ENCODE measurements at places on chromosomes 13 and 19.

DNA sequence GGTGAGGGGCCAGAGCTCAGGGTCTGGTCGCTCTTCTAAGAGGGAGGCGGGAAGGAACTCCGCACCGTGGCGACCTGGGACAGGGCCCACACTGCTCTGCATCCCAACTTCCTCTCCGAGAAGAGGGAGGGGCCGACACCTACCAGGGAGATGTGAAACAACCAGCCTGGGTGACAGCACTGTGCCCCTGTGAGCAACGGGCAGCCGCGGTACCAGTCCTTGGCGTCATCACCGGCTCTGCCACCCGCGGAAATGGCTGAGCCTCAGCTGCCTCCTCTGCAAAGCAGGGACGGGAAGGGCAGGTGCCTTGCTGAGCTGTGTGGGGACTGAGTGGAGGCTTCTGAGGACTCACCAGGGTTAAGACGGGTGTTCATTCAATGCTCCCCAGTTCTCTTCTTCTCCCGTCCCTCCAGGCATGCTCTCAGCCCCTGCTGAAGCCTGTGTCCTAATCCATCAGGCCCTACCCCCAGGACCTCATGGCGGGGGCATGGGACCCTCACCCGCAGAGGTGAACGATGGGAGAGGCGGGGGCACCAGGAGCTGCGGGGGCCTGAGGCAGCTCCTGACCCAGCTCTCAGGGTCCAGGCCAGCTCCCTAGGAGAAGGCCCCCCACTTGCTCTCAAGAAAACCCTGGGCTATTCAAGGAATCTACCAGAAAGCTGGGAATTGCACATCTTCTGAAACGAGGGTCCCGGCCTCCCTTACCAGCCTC is 9.3 kb downstream of the ZNF787 start:
- no peak for DNase-seq

GRCh38 chr13:33058776-33059327 is 42.6 kb downstream of the KL start:
- DNase-seq: no peak

GRCh38 chr13:87302931-87303330 is 368.2 kb upstream of the SLITRK5 start:
- no peak for DNase-seq

DNA sequence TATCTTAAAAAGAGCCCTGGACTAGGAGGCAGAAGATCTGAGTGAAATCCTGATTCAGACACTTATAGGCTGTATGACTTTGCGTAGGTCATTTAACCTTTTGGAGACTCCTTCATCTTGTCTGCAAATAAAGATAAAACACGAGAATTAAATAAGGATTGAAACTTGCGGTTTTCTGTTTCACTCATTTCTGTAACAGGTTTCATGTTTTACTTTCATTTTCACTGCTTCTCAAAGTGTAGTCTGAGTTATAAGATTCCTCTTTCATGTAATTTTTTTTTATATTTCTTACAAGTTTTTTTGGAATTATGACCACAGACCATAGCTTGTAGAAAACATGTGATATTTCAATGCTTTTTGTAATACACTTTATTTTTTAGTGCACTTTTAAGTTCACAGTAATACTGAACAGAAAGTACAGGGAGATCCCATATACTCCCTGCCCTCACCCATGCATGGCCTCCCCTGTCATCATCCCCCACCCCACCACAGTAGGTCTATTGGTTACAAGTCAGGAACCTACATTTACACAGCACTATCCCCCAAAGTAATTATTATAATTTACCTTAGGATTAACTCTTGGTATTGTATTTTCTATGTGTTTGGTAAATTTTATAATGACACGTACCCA is 174.6 kb downstream of the ITGBL1 start:
- no peak for DNase-seq

DNA sequence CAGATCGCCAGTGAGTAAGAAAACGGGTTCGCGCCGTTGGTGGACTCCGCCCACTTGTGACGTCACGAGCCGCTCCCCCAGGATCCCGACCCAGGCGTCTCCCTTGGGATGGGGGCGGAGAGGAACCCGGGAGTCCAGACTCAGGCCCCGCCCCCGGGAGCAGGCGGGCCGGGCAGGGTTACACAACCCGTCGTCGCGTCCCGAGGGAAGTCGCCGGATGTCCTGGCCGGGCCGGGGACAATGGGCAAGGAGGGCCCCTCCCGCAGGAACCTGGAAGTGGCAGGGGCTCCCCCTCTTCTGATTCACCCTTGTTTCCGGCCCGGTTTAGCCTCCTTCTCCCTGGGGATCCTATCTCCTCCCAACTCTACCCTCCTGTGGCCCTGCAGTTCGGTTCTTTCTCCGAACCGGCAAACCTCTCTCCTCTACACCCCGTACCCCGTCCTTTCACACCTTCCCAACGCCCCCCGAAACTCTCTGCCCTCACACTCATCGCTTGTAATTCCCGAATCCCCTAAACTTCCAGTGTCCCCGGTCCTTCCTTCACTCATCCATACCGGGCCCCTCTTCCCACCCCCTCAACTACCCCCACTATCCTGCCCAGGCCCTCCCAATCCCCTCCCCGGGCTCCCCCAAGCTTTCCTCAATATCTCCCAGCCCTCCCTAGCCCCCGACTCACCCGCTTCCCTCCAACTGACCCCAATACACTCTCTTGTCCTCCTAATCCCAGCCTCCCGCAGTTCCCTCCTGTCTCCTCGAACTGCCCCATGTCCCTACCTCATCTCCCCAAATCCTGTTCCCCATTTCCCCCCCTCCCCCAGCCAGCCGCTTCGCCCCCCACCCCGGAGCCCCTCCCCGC is 20.0 kb upstream of the ERCC1 start:
- DNase-seq: peak; percentile 95
